Caco-2 (cell line): ENCODE measurements at places on chromosomes 7 and 10. TPM values are rescaled to one million over a fixed set of nuclear protein-coding genes. Genes with fewer than 3 reads are reported as not detected.
A peak's percentile ranks its signal among the peaks of the same experiment; 100 is the strongest.

Gene SPDYE5
- total RNA-seq: not detected in 2 replicates

Gene RADIL
- not detected in 2 replicates for total RNA-seq

Gene NT5C2
- 91.2 and 92.2 TPM in 2 replicates for total RNA-seq

Gene MYH16
- not detected in 2 replicates for total RNA-seq

DNA sequence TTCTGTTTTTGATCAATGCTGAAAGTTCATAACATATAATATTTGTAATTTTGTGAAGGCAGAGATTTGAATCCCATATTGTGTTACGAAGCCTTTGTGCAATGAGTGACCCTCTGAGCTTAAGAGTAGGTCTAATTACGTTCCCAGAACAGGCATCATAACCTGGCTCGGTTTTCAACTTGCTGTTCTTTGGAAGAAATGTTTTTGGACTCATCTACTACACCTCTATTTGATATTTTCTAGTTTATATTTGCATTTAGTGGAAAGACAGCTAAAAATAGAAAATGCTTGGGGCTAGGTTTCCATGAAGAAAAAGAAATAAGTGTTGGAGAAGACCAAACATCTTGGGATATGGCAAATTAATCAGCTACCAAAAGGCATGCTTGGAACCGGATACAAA is 234.8 kb downstream of the AGMO start:
- H3K27me3 ChIP-seq: no peaks in the 10 kb centered on the region
- no peak overlapping the region for H3K27ac ChIP-seq
- no peak overlapping the region for H3K4me3 ChIP-seq
- H3K36me3 ChIP-seq: no peaks in the 10 kb centered on the region
- DNase-seq: no peak
- no peaks in the 10 kb centered on the region for H3K4me1 ChIP-seq

GRCh38 chr10:115432188-115432819 is 339.1 kb downstream of the ATRNL1 start:
- no peaks in the 10 kb centered on the region for H3K36me3 ChIP-seq
- no peaks in the 10 kb centered on the region for H3K4me1 ChIP-seq

DNA sequence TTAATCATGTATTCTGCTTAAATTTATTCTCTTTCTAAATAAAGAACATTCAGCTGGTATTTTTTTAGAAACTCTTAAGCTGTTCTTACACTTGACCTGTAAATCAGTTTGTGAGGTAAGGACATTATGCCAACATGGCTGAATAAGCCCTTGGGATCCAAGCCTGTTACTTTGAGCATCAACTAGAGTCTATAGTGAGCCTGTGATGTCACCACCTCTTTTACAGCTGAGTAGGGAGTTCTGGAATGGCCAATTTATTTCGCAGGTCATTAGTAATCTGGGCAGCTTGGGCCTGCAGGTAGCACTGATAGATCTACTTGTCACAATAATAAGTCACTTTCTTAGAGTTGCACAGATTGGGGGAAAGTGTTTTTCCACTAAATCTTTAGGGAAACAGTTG is 915.2 kb upstream of the MBL2 start:
- no peaks in the 10 kb centered on the region for H3K4me1 ChIP-seq
- H3K27me3 ChIP-seq: no peaks in the 10 kb centered on the region
- H3K4me3 ChIP-seq: no peak overlapping the region
- H3K36me3 ChIP-seq: no peaks in the 10 kb centered on the region

- H3K27ac ChIP-seq: no peak overlapping the region
- no peaks in the 10 kb centered on the region for H3K27me3 ChIP-seq
- H3K36me3 ChIP-seq: no peaks in the 10 kb centered on the region
- H3K4me1 ChIP-seq: no peaks in the 10 kb centered on the region
- H3K4me3 ChIP-seq: no peak overlapping the region
Observed at GRCh38 chr10:12969951-12970350, 31.6 kb downstream of the CCDC3 start.

DNA sequence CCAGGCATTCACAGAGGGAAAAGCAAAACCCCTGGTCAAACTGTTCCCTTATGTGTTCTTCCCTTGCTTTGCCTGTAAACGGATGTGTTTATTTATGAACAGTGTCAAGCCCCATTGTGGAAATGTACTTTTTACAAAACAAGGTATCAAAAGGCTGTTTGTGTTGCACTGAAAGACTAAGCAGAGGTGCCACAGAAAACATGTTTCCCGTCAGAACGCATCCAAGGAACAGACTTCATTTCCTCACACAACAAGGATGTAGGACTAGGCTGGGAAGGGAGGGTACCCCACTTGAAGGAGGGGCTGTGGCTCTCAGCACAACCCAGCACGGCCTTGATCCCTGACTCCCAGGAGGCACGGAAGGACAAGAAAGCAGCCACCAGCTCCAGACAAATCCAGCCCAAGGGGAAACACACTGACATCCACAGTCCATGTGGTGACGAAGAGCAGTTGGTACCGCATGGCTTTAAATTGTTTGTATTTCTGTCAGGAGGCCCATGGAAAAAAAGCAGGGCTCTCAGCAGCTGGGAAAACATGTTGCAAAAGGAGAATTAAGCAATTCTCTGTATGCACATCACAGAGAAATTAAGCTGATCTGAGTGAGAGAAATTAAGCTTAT is 85.6 kb downstream of the RNF216 start:
- H3K27me3 ChIP-seq: no peaks in the 10 kb centered on the region
- H3K36me3 ChIP-seq: no peaks in the 10 kb centered on the region; the same call in 1 of the 2 replicates
- H3K27ac ChIP-seq: no peak overlapping the region
- H3K4me1 ChIP-seq: peaks cover 26% of the 10 kb centered on the region

GRCh38 chr7:98659756-98660155 is 42.7 kb downstream of the NPTX2 start:
- no peaks in the 10 kb centered on the region for H3K36me3 ChIP-seq
- no peaks in the 10 kb centered on the region for H3K4me1 ChIP-seq
- H3K27ac ChIP-seq: no peak overlapping the region
- no peaks in the 10 kb centered on the region for H3K27me3 ChIP-seq

DNA sequence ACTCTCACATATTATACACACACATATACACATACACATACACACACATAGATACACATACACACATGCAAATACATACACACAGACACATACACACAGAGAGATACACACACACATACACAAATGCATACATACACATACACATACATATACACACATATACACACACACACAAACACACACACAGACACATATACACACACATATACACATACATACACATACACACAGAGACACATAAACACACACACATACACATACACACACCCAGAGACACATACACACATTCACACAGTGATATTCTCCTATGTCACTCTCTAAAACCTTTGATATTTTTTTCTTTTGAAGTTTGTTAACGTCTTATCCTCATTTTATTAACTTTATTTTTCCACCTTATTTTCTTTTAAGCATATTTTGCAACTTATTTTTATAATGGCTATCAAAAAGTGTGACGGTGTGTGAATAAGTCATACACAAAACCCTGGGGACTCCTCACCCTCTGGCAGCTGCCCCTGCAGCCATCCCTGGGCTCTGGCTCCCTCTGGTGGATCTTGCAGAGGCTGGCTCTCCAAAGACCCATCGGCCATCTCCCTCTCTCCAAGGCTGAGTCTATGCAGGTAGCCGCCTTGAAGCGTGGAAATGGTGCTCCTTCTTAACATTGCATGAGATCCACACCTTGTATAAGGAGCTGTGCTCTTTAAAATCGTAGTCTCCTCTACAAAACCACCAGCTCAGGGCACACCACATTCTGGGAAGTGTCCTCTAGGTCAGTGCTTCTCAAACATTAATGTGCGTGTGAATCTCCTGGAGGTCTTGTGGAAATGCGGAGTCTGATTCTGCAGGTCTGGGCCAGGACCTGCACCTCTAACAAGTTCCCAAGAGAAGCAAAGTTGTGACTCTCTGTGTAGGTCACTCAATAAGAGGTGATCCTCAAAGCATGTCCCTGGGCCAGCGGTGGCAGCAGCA is 4.1 kb upstream of the C10orf120 start:
- H3K27ac ChIP-seq: no peak overlapping the region
- no peaks in the 10 kb centered on the region for H3K36me3 ChIP-seq
- H3K27me3 ChIP-seq: no peaks in the 10 kb centered on the region
- H3K4me1 ChIP-seq: no peaks in the 10 kb centered on the region

GRCh38 chr7:129780974-129781927 is 169.7 kb downstream of the NRF1 start:
- no peaks in the 10 kb centered on the region for H3K36me3 ChIP-seq
- H3K4me3 ChIP-seq: peak overlapping the region; percentile 84
- peaks cover 12% of the 10 kb centered on the region for H3K4me1 ChIP-seq
- peak; percentile 62 for DNase-seq
- H3K27me3 ChIP-seq: no peaks in the 10 kb centered on the region

- no peaks in the 10 kb centered on the region for H3K36me3 ChIP-seq
- no peak for DNase-seq
- no peaks in the 10 kb centered on the region for H3K27me3 ChIP-seq
- H3K27ac ChIP-seq: no peak overlapping the region
- H3K4me1 ChIP-seq: no peaks in the 10 kb centered on the region
Observed at GRCh38 chr7:108875139-108875538, 305.5 kb downstream of the DNAJB9 start.

- no peak overlapping the region for H3K27ac ChIP-seq
- no peaks in the 10 kb centered on the region for H3K36me3 ChIP-seq
- H3K4me3 ChIP-seq: no peak overlapping the region
- DNase-seq: no peak
- 0 out of 2 replicates have a peak, but pooled peaks cover 9% of the 10 kb centered on the region for H3K4me1 ChIP-seq
Observed at GRCh38 chr7:4010061-4010605, 672.0 kb upstream of the FOXK1 start.

- no peak overlapping the region for H3K27ac ChIP-seq
- H3K36me3 ChIP-seq: no peaks in the 10 kb centered on the region
Observed at GRCh38 chr10:15189133-15189885, 20.8 kb upstream of the NMT2 start.

GRCh38 chr10:6601246-6601805 is 21.2 kb upstream of the PRKCQ start:
- H3K4me3 ChIP-seq: no peak overlapping the region
- no peaks in the 10 kb centered on the region for H3K27me3 ChIP-seq
- DNase-seq: no peak
- no peak overlapping the region for H3K27ac ChIP-seq
- H3K4me1 ChIP-seq: no peaks in the 10 kb centered on the region
- H3K36me3 ChIP-seq: no peaks in the 10 kb centered on the region

DNA sequence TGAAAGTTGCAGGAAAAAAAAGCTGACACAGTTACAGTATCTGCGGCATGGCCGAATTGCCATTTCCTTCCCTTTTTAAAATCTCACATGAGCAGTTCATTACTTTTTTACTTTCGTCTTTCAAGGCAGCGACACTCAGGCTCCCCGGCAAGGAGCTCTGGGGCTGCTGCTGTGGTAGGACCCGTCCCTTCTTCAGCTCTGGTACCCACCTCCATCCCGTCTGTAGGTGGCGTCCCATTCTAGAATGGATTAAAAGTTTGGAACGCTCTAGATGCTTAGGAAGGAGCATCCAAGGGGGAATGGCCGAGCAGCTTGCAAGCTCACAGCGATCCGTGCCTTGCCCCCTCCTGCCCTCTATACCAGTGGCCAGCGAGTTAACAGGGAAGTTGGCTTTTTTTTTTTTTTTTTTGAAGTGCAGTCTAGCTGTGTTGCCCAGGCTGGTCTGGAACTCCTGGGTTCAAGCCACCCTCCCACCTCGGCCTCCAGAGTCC is 22.8 kb upstream of the TTYH3 start:
- no peaks in the 10 kb centered on the region for H3K4me1 ChIP-seq
- H3K27me3 ChIP-seq: no peaks in the 10 kb centered on the region
- no peak overlapping the region for H3K4me3 ChIP-seq
- no peak overlapping the region for H3K27ac ChIP-seq
- peak; percentile 36 for DNase-seq

DNA sequence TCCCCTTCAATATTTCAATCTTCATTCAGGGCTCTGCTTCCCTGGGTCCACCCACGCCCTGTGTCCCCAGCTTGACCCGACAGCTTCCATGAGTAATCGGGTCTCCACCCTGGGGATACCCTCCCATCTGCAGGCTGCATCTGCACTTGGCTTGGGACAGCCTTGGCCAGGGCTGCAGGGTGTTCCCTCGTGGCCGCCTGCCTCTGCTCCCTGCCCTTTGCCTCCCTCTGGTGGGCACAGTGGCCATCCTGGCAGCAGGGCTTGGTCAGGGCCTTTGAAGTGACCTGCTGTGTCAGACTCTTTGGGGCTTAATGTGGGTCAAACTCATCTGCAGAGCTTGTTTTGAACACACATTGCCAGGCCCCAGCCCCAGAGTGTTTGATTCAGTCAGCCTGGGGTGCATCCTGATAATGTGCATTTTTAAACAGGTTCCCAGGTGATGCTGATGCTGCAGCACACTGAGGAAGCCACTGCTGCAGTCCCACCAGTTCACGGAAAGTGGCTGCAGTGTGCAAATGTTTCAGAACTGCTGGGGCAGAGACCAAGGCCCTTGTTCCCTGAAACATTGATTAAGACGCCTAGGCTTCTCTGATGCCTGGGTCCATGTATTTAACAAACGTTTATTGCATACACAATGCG is 80.7 kb upstream of the SEC61G start:
- H3K27me3 ChIP-seq: no peaks in the 10 kb centered on the region
- no peak overlapping the region for H3K4me3 ChIP-seq
- H3K27ac ChIP-seq: no peak overlapping the region
- peak; percentile 56 for DNase-seq

DNA sequence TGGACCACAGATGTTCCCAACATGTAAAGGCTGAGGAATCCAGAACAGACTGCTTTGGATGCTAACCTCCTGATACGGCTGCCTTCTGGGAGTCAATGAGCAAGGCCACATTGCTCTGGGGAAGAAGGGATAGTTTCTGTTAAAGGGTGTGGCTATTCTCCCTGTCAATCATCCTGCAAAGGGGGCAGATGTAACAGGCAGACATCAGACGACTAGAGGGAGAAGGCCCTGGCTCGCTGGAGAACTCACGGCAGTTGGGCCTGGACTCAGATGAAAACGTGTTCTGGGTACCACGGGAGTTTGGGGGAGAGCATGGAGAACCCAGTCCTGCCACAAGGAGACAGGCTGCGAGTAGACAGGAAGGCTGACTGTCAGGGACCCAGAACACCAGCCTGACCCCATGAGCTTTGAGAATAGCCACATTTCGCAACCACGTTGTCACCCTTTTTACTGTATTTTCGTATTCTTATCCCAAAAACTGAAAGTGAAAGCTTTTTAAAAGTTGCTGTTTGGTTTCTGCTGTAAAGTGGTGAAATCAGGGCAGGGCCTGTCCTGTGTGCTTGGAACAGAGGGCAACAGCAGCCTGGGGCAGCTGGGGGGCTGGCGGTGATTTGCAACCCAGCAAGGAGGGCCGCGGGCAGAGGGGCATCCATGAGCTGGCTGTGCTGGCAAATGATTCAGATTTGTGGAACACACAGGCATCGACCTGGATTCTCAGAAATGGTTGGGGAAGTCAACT is 95.3 kb downstream of the MYOF start:
- H3K27me3 ChIP-seq: no peaks in the 10 kb centered on the region
- no peak overlapping the region for H3K4me3 ChIP-seq
- no peaks in the 10 kb centered on the region for H3K4me1 ChIP-seq
- H3K36me3 ChIP-seq: no peaks in the 10 kb centered on the region; the same call in 1 of the 2 replicates

GRCh38 chr10:22998091-22998490 is 70.2 kb downstream of the ARMC3 start:
- 0 out of 2 replicates have a peak, but pooled peaks cover 2% of the 10 kb centered on the region for H3K27me3 ChIP-seq
- H3K4me3 ChIP-seq: no peak overlapping the region
- DNase-seq: no peak
- H3K36me3 ChIP-seq: no peaks in the 10 kb centered on the region
